ENCODE measurements at places on chromosomes 3 and 15.

- DNase-seq = peak; percentile 68
Observed at GRCh38 chr15:65077981-65078352, 1.4 kb downstream of the KBTBD13 start.

DNA sequence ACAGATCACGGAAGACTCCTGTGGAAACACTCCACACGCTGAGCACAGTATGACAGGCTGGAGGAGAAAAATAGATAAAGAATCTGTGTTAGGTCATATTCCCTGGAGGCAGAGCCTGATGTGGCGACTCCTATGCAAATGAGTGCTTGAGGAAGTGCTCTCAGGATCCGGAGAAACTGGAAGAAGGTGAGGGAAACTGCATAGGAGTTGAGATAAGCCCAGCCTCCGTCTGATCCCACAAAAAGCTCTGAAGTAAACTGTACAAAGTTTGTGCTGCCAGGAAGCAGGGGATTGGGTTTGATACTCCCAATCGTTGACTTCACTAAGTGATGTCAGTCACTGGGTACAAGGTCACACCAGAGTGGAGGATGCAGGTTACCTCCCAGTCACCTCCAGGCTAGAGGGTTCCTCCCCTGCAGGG, 33.4 kb downstream of the OSBPL10 start:
- DNase-seq = no peak

DNA sequence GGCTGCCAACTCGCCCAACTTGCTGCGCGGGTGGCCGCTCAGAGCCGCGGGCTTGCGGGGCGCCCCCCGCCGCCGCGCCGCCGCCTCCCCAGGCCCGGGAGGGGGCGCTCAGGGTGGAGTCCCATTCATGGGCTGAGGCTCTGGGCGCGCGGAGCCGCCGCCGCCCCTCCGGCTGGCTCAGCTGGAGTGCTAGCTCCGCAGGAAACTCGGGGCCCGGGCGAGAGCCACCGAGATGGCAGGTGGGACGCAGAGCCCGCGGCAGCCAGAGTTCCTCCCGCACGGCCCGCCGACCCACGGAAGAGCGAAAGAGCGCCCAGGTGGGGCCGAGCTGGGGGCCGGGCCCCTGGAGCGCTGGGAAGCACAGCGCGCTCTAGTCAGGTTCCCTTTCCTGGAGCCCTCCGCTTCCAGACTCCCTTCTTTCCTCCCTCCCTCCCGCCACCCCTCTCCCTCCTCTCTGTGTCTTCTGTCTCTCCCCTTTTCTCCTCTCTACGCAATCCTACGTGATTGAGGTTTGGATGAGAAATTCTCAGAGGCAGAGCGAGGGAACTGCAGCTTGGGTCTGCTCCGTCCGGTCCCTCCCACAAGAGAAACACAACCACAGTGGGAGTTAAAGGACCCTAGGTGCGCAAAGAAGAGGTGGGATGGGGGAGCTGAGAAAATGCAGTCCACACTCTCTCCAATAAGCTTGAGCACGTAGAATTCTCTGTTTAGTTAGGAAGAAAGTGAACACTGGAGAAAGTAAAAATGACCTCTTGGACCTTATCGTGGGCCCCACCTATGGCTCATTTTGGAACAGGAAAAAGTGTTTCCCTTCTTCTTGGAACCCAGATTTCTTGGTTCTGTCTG, 317.3 kb downstream of the FGF12 start:
- DNase-seq = peak; percentile 84

GRCh38 chr3:160806686-160807085, 50.7 kb downstream of the PPM1L start:
- DNase-seq = no peak

Measured in muscle of leg (tissue), 16 donors.